T-helper 2 cell (primary cell): ENCODE measurements at places on chromosomes 13 and 19.

DNA sequence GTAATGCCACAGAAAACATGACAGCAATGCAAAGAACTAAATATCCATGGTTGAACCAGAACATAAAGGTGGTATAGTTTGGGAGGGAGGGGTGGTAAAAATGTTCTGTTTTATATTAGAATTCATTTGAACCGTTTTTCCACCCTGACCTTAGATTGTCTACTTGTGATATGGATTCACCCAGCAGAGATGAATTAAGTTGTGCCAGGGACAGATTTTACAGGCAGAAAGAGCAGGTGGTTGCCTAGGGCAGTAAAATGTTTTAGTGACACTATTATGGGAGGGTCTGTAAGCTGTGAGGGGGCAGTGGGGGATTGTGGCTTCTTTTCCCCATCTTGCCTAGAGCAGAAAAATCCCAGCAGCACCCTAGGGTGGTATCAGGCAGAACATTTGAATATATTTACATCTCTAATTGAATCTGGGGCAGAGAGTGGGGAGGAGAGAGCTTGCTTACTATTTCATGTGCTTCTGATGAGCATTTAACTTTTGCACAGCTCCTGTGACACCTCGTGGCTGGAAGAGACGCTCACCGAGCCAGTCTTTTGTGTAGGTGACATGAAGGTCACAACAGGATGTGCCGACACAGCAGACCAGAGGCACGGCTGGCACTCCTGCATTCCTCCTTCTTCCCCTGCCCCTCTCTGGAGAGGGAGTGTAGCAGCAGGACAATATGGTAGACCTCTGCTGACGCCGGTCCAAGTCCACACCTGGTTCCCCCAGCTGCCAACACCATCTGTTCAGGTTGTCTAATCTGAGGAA is 452.3 kb downstream of the IRS2 start:
- no peak for DNase-seq

DNA sequence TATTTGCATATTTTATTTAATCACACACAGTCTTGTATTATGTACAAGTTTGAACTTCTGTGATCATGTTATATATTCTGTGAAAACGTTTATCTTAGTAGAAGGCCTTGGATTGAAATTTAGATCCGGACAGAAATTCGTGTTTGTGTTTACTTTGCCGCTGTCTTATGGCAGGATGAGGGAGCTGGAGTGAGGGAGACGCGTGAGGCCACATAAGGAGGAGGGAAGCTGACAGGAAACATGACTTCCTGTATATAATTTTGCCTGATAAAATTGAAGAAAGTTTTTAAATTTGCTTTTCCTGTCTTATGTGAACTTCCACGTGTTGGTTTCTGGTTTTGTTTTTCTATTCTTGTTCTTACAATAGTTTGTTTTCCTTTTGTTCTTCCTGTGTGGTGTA is 200.2 kb downstream of the MTUS2 start:
- DNase-seq = no peak

DNA sequence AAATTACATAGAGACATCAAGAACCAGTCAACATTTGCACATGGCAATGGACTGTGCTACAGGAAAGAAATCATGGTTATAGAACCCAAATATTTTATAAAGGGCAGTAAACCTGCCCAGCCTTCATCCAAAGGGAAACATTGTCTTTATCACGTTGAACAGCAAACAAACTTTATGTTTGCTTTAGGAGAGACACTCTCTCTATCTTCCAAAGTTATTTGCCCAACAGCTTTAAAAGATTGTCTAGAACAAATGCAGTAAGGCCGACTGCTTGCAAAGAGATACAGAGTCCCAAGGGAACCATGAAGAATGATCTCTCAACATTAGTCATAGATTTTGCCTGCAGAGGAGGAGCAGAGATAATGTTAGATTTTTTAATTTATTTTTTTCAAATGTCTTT is 1323.5 kb upstream of the SLC10A2 start:
- DNase-seq = no peak

DNA sequence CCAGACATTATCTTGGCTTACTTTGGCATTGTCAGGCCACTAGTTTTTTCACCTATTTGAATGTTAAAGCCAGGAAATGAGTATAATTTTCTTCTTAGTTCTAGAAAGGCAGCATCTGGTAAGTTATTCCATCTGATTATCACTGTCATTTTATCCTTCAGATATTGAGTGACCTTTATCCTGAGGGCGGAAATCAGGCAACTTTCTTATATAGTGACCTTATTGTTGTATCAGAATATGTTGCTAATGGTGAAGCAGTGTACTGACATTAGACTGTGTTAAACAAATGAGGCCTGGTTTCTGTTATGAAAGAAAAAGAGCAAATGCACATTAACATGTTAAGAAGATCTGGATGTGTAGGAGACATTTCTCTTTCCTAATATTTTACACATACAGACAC is 5.4 kb upstream of the NDFIP2 start:
- no peak for DNase-seq

DNA sequence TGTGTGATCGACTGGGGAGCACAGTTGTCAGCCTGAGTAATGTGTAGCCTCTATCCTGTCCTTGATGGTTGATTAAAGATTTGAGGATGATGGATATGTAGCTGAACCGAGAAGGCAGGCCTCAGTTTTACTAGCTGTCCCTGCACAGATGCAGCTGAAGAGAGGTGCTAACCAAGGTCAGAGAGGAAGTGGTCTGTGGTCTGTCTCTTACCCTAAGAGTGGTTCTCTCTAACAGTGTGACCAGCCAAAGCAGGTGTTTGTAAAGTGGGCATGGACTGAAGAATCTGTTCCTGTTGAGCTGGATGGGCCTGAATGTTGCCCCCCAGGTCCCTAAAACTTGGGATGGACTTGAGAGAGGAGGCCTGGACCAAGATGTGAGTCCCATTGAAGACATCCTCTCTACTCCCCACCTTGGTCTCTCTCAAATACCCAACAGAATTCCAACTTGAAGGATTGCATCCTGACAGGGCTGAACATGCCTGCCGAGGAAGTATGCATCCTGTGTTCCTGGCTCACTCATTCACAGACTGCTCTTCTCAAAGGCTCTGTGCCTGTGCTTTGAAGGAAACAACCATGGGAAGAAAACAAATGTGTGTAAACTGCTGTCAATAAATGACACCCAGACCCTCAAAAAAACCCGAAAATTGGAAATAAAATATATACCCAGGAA is 223.8 kb downstream of the MAB21L1 start:
- DNase-seq = no peak

GRCh38 chr19:39401070-39401548 is 5.5 kb upstream of the ZFP36 start:
- no peak for DNase-seq

DNA sequence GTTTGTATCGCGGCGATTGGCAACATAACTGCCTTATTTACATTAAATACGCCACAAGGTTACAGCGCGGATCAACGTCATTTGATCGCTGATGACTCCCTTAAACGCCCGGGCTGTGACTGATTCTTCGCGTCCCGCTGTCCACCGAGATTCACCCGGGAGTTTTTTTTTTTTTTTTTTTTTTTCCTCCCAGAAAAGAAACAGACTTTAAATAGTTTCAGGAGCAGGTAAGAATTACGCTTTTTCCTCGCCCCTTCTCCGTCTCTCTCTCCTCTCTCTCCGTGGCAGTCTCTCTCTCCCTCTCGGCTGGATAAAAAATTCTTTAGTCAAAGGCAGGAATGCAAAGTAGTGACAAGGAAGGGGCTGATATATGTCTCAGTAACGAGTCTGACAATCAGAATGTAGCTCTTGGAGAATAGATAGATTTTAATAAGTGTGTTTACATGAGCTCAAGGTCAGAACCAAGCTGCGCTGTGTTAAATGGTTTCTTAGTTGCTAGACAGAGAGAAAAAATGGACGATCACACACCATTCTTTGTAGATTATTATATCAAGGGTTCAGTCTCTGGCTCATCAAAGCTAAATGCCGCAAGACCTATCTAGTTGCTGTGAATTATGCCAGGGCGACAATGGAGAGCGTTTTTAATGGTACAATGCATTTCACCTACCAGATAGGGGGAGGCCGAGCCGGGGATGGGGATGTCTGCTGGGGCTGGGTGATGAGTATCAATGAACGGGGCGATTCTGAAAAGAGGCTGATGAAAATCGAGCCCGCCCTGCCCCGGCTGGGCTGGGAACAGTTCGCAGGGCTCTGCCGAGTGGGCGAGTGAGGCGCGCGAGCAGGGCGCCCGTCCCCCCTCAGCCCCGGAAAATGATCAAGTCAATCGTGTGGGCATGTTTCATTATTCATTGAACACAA is 147.2 kb upstream of the ZNF536 start:
- peak; percentile 26 for DNase-seq

DNA sequence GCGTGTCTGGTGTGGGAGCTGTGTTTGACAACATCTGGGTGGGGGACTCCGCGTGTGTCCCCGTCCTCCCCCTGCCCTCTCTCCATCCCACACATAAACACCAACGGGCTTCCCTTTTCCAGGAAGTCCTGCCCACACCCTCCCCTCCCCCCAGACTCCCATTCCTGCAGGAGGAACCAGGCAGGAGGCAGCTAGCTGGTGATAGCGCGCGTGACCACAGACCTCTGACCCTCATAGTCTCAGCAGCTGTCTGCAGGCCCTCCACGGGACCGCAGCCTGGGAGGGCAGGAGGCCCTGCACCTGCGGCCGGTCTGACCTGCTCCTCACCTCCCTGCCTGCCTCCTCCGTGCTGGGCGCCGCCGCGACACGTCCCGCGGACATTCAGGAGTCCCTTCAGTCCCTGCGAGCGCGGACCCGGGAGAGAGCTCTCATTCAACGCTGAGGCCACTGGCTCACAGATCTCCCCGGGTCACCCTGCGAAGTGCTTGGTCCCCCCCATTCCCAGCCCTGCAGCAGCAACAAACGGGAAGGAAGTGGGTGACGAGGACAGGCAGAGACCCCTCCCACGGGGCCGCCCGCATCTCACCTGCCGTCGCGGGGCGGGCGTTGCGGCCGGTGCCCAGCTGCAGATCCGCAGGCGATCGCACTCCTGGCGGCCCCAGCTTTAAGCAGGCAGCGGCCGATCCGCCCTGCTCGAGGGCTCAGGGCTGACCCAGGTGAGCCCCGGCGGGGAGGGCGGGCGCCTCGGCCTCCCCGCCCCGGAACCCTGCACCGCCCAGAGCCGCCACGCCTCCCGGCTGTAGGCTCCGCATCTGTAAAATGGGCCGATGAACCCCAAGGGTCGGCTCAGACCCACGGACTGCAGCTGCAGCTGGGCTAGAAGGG is 1.1 kb upstream of the ACP5 start:
- DNase-seq = no peak

DNA sequence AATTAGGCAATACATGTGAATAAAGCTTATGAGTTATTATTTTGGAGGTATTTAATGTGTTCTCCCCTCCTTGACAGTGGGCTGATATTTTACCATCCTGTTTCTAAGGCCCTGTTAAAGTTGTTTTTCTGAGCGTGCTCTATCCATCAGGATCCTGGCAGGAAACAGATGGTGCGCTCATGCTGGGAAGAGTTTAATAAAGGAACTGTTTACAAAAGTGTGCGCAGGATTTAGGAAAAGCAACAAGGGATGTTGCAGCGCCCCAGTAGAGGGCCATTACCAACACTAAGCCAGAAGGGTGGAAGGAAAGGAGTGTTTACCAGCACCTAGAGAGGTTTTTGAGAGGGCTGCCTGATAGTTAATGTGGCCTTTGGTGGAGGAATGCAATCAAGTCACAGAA is 374.5 kb downstream of the KCNRG start:
- no peak for DNase-seq

GRCh38 chr13:100523981-100524386 is 64.6 kb downstream of the GGACT start:
- no peak for DNase-seq

GRCh38 chr13:99417201-99418102 is 83.8 kb upstream of the TM9SF2 start:
- DNase-seq = no peak

GRCh38 chr19:5298471-5298901 is 42.1 kb downstream of the PTPRS start:
- no peak for DNase-seq

- no peak for DNase-seq
Measured at GRCh38 chr13:32179708-32180107, 135.5 kb downstream of the ZAR1L start.

GRCh38 chr19:47682939-47683338 is 30.3 kb upstream of the EHD2 start:
- DNase-seq = no peak
